ENCODE measurements at places on chromosomes 3 and 15. TPM values are rescaled to one million over a fixed set of nuclear protein-coding genes. Genes with fewer than 3 reads are reported as not detected.

The SLC6A1 gene
- total RNA-seq = 0.42 TPM

The ALS2CL gene
- 11.8 TPM for total RNA-seq

- DNase-seq = no peak
Measured at GRCh38 chr3:172074586-172074985, 35.2 kb downstream of the FNDC3B start.

- DNase-seq = no peak
Measured at GRCh38 chr3:128784232-128784631, 58.2 kb downstream of the RAB7A start.

GRCh38 chr15:57190208-57190607, 186.1 kb upstream of the CGNL1 start:
- DNase-seq = no peak

Data from esophagus muscularis mucosa (tissue), 4 donors.